NCI-H1048 (cell line): ENCODE measurements at places on chromosomes 13 and 19.

DNA sequence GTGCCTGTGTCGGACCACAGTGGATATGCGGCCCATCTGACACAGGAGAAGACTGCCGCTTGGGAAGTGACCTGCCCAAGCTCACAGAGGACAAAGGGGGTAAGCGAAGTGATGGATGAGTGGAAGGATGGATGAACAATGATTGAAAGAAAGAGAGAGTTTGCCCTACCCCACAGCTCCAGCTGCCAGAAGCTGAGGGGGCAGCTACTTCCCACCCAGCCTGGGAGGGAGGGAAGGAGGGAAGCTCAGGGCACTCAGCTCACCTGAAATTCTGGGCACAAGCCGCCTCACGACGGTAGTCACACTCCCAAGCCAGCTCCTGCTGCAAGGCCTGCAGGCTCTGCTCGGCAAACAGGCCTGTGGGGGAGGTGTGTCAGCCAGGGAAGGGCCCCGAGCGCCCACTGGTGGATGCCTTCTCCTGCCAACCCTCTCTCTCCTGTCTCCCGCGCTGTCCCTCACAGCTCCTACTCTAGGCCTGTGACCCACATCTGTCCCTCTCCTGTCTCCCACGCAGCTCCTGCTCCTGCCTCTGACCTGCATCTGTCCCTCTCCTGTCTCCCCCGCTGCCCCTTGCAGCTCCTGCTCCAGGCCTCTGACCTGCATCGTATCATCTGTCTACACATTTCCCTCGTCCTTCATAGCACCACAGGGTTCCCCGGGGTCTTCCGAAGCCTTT, 12.0 kb upstream of the NUMBL start:
- no peak for DNase-seq

- DNase-seq, result no peak
These were observed 1043.6 kb downstream of the UQCRFS1 start for GRCh38 chr19:28169168-28169887.

- no peak for DNase-seq
These were observed 21.5 kb upstream of the GSX1 start for GRCh38 chr13:27770809-27771208.

DNA sequence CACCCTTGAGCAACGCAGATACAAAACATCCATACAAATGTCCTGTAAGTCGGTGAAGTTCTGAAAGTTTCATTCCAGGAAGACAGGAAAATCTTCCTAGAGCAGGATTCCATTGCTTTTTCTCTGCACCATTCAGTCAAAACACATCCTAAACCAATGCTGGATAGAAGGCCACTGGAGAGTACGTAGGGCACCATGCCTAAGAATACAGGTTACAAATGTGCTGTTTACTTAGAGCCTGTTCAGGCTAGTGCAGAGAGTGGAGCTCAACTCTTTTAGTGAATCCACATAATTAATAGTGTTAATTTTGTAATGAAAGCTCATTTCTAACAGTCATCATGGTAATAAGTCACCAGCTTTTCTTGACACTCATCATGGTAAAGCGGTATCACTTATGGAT, 187.6 kb downstream of the NHLRC3 start:
- DNase-seq, result no peak

DNA sequence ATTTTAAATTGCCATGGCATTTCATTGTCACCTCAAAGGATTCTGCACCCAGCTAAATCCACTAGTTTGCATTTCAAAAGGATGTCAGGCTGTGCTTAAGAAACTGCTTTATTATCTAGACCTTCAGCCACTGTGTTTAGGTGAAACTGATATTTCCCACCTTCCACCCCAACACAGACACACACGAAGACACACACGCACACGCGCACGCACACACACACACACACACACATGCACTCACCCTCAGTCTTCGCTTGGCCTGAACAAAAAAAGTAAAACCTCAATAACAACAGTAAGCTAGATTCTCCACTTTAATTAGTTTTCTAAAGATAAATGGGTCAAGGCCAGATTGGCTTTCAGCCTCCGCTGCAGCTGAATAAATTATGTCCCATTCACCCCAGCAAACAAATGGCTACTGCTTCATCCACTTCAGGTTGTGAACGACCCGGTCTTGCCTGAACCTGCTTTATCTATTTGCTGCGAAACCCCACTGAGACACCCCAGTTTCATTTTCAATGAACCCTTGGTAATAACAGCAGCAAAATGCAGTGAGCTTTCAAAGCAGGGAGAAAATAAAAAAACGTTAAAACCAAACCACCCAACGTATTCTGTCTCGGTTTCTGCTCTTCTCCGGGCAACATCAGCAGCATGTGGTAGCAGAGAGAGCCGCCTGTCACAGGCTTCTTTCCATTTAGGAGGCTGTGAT, 166.8 kb downstream of the DCT start:
- DNase-seq, result no peak

GRCh38 chr13:61495648-61496047, 80.0 kb upstream of the PCDH20 start:
- DNase-seq, result no peak

GRCh38 chr19:39126312-39127187, 964 bp downstream of the PAK4 start:
- no peak for DNase-seq

- no peak for DNase-seq
These were observed 51.1 kb downstream of the MLLT1 start for GRCh38 chr19:6228551-6229215.

GRCh38 chr19:38765214-38765613, 8.1 kb downstream of the LGALS7 start:
- no peak for DNase-seq

DNA sequence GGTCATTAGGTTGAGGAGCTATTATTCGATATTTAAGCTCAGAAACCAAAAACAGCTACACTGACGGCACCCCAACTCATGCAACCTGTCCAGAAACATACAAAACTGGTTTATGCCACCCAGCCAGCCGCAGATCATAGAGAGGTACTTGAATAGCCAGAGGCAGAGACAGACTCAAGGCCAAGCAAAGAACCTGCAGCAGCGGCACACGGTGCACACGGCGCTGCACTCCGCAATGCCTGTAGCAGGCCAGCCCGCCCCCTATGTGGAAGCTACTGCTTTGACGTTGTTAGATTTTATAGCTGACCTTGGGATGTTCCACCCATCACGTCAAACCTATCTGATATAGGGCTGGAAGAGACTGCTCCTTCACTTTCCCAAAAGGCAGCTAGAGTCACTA, 11.9 kb upstream of the DHRS12 start:
- no peak for DNase-seq
